ENCODE measurements at places on chromosomes 2 and 18.

- DNase-seq = no peak
These were observed 19.5 kb downstream of the G6PC2 start for GRCh38 chr2:168920504-168921157.

DNA sequence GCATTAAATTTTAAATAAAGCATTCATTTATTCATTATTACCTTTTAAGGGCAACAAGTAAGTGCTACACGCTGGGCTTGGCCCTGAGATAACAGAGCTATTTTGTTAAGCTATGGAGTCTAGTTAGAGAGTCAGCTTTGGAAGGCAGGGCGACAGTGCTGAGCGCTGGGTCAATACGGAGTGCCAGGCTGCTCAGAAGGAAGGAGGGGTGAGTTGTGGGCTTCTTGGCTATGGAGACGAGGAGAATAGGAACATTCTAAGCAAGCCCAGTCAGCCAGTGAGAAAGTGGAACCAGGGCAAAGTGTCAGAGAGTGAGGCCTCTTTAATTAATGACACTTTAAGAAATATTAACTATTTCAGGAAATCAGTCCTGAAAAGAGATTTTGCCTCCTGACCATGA lies 288.4 kb downstream of the LRRTM1 start:
- no peak for DNase-seq

DNA sequence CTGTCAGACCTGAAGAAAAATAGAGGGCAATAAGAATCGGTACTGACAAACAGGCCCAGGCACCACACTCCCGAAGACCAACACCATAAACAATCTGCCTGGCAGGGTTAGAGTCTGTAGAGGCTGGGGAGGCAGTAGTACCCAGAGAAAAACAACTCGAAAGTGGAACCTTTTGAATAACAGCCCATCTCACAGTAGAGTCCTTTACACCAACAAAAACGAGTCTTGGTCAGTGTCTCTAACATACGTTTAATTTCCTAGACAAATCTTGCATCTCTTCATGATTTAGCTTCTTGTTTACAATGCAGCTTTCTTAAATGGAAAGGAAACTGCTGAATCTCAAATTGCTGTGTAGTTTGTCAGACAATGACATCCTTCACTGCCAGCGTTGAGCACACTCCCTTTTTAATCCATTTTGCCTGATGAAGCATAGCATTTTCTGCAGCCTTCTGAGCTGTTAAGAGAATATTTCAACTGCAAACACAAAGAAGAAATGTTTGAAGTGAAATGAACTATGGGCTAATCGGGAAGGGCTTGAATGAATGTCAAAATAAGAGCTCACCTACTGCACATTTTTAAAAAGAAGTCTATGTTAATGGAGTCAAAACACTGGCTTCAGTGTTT lies 73.1 kb upstream of the DSG1 start:
- DNase-seq = peak; percentile 63

DNA sequence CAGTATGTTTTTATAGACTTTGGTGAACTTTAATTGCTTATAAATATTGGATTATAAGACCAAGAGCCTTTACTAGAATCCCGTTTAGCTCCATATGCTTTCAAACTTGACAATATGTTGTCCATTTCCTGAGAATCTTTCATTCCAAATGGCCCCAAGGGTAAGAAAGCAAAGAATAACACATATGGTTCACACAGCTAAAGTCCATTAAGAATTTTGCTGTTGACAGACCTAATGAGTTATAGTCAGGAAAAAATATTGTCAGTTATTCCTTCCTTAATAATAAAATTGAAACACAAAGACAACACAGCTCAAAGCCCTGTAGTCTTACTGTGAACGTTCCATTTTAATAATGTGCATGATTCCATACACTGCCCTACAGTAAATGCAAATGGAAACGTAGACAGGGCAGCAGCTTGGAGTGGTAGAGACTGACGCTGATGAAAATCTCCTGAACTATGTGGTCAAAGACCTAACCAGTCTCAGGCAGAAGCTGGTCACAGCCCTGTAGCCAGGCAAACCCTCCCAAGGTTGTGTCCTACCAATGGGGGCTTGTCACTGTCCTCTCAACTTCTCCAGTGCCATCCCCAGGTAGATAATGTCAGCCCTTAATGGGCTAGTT lies 49.0 kb upstream of the ATIC start:
- no peak for DNase-seq

GRCh38 chr2:55223958-55224760 lies 7.9 kb downstream of the CLHC1 start:
- DNase-seq = no peak

DNA sequence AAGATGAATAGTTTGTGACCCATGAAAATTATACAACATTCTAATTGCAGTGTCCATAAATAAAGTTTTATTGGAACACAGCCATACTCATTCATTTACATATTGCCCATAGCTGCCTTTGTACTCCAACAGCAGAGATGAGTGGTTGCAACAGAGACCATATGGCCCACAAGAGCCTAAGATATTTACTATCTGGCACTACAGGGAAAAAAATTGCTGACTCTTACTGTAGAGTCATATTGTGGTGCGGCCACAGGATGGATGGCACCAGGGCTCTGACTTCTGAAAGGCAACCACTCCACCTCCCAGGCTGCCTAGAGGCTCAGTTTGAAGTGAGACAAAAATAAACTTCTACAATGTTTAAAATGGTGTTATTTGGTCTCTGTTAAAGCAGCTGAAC lies 404.0 kb upstream of the ATP5MC3 start:
- DNase-seq = no peak

DNA sequence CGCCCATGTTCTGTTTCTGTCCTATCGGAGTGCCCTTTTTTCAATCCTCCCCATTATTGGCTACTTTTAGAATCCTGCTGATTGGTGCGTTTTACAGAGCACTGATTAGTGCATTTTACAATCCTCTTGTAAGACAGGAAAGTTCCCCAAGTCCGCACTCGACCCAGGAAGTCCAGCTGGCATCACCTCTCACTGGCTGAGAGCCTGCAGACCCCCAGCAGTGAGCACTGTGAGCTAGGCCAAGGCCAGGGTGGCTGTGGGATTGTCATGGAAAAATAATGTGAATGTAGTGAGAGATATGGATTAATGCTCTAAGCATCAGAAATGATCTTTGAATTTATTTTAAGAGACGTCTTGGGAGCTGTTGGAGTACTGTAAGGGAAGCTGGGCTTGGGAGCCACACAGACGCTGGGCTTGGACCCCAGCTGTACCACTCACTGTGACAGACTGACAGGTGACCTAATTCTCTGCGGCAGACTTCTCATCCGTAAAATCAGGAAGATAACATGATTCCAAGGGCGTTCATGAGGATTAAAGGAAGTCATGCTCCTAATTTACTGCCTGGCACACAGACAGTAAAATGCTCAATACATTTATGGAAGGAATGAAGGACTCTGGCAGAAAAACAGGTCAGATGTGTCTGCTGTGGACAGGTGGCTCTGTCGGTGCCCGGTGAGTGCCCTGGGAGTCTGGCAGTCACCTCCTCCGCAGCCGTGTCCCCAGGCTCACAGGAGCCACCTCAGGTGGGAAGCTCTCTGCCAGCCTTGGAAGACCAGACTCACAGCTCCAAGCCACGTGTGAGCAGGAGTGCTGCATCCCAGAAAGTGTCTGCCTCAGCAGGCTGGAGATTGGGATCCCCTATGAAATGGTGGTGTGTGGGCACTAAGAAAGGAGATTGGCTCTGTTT lies 105.5 kb downstream of the FAM168B start:
- no peak for DNase-seq

DNA sequence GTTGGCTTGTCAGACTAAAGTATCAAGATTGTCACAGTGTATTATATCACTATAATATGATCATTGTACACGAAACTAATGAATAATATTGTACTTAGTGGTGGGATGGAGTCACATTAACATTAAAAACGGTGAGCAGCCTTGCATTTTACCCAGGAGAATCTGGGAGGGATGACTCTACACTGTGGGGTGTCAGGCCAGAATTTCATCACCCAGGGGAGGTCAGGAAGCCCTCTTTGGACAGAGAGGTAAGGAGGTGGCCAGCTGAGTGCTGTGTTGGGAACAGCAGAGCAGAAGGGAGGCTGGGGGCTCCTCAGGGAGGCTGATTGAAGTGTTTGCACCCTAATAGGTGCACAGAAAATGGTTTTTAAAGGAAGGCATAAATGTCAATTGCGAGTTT lies 33.0 kb downstream of the CDCA7 start:
- no peak for DNase-seq

- DNase-seq = peak; percentile 90
These were observed 768.6 kb upstream of the HS6ST1 start for GRCh38 chr2:129087133-129087813.

GRCh38 chr2:226652369-226652768 lies 147.3 kb downstream of the IRS1 start:
- DNase-seq = peak; percentile 96

DNA sequence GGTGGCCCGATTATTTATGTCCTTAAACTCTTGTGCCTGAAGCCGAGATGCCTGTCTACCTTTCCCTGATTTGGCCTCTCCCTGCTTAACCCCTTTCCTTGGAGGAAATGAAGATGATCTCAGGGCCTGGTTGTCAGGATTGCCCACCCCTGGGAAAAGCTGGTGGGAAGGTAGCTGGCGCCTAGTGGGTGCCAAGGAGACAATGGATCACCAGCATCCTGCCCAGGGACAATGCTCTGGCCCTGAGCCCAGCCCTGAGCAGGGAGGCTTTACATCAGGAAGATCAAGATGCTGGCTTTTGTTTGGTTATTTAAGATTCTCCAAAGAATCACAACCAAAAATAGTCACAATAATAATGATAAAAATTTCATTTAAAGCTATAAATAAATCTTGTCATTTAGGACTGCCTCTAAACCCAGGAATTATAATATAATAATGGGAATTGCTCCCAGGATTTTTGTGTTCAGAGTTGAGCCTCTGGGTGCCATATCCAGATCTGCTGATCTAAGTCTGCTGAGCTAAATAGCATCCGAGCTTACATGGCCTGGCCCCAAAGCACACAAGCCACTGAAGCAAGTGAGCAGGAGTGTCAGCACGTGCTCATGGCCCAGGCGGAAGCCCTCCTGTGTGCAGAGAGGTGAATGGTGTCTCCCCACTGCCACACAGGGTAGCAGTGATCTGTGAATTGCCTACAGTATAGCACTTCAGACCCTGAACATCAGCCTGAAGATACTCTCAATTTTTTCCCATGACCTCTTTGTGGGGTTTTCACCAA lies 57.8 kb upstream of the MAP3K20 start:
- DNase-seq = no peak

DNA sequence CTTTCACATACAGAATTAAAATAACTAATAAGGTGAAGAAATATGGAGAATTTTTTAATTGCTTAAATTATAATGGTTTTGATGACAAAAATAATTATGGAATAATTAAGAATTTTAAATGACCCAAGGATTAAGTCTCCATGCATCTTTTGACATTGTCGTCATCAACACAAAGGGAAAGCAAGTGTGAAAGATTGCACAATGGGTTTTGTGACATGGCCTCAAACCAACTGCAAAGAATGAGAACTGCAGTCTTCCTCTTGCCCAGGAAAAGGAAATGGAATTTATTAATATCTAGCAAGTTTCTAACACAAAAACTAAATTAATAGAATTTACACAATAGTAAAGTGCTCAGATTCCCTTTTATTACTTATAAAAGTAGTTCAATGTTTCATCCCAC lies 329.1 kb upstream of the PKDCC start:
- no peak for DNase-seq

GRCh38 chr18:73136134-73136533 lies 268.3 kb upstream of the NETO1 start:
- DNase-seq = peak; percentile 11

- DNase-seq = no peak
These were observed 2.4 kb downstream of the LRRC30 start for GRCh38 chr18:7233134-7233810.
